ENCODE measurements at places on chromosomes 12 and 14.

DNA sequence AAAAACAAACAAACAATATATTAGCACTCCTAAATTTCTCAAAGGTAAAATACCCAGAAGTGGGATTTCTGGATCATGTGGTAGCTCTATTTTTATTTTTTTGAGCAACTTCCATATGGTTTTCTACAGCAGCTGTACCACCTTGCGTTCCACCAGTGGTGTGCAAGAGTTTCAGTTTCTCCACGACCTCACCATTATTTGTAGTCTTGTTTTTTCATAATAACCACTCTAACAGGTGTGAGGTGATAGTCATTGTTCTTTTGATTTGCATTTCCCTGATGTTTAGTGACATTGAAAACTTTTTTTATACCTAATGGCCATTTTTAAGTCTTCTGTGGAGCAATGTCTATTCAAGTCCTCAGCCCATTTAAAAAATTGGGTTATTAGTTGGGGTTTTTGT is 127.3 kb upstream of the SLC38A2 start:
- DNase-seq: no peak

DNA sequence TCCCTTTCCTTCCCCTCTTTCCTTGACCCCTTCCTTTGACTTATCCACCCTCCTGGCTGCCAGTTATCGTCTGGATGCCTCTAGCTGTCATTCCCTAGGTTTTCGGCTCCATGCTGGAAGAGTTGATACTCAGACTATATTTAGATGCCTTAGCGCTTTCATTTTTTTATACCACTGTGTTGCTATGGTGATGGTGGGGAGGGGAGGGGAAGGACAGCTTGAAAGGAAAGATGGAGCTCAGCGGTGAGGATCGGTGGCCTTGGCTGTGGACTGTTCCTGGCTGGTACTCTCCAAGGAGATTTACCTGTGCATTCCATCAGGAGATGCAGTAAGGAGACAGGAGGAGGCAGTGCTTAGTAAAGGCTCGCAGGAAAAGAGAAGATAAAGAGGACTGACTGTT is 108.7 kb downstream of the SLC8A3 start:
- DNase-seq: no peak

DNA sequence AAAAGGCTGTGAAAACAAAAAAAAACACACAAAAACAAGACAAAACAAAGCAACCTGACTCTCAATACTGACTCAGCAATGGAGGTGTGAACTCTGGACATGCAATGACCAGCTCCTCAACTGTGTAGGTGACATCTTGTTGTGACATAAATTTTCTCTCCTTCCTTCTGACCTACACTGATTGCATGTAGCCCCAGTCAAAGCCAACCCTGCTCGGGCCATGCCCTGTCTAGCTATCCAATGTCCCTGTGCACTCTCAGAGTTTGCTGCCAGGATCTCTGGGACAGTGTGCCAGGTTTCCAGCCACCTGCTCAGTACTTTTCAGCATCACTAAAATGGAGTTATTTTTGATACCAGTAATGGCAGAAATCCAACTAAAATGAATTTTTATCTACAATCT is 18.9 kb upstream of the CRACR2A start:
- no peak for DNase-seq

- DNase-seq: peak; percentile 72
Measured at GRCh38 chr12:89333564-89334252, 18.6 kb downstream of the DUSP6 start.

- DNase-seq: no peak
Measured at GRCh38 chr12:112598626-112599025, 179.9 kb downstream of the PTPN11 start.

GRCh38 chr12:3222979-3223378 is 145.8 kb downstream of the TSPAN9 start:
- DNase-seq: no peak

DNA sequence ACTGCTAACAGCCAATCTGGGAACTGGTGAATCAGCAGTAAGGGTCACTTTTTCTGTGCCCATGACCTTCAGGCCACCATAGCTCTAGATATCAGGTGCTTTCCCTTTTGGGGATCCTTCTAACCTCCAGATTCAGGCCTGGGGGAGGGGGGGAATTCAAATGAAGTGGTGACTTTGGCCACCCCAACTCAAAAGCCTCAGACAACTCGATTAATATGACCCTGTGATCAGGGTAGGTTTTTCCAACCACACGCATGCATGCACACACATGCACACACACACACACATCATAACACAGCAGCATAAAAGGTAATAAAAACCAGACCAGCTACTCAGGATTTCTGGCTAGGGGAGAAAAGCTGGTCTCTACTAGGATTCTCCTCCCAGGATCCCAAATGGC is 5.3 kb downstream of the TBX3 start:
- DNase-seq: peak; percentile 36

- no peak for DNase-seq
Measured at GRCh38 chr12:94670898-94671297, 20.5 kb upstream of the TMCC3 start.

DNA sequence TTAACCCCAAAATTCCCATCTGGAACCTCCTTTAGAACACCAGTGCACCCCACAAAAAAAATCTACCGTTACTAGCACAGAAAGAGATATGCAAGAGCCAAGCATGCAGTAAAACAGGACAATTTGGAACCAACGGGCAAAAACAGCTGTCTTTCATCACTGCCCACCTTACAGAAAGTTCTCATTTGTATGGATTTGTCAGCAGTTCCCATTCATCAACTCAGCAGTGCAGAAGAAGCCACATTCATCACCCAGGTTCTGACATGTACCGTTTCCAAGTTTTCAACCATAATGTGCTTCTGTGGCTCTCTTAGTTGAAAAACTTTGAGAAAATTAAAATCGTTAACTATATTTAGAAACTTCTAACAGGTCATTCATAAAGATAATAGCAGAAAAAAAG is 387.0 kb downstream of the RPS29 start:
- no peak for DNase-seq

DNA sequence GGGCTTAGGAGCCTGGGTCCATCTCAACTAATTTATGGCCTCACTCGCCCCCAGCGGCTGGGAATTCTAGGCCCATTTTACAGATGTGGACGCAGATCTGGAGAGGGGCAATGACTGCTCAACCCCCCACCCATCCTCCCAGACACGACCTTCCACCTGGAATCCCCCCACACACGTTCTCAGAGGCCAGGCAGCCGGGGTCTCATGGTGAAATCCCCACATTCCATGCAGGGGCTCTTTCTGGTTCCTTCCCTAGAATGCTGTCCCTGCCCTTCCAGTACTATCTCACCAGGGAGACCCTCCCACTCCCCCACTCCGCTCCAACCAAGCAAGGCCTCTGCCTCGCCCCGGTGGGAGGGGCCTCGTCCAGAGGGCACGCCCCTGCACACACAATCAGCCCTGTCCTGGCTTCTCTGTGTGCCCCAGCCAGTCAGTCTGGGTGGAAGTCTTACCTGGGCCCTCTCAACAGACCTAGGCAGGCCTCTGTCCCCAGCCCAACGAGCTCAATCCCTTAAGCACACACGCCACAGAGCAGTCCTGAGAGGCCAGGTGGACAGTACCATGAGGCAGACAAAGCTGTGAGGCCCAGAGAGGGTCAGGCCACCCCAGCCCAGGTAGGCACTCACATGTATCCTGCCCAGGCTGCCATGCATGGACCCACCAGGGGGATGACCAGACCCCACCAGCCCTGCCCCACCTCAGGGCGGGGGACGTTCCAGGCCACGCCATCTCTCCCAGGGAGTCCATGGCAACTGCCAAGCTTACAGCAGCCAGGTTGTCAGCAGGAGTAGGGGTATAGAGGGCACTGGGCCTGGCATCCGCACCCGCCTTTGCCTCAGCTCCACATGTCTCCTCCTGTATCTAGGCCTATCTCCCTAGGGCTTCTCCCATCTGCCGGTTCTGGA is 1.3 kb upstream of the ANKRD9 start:
- DNase-seq: no peak

GRCh38 chr14:21219561-21220111 is 49.6 kb downstream of the HNRNPC start:
- DNase-seq: peak; percentile 43

DNA sequence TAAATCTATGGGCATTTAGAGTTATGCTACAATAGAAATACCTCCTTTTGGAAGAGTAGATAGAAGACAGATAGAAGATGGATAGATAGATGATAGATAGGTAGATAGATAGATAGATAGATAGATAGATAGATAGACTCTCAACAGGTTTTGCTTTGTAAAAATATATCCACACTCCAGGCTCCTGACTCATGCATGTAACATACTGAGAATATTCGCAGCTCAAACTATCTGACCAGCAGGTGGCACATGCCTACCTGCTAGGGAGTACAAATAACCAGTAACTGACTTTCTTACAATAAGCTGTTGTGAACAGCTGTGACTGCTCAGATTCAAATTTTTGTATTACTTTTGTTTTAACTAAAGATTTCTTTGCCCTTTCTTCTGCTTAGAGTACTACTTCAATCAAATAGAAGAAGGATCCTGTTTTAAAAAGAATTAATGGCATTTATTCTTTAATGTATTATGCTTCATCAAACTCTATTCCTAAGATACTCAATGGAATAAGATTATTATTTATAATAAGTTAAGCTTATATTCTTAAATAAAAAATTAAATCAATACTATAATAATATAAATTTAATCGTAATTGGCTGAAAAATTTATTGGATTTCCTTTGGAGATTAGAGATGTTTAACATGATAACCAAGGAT is 15.8 kb upstream of the CPNE8 start:
- peak; percentile 60 for DNase-seq

GRCh38 chr12:69996241-69996640 is 171.2 kb downstream of the MYRFL start:
- no peak for DNase-seq

- no peak for DNase-seq
Measured at GRCh38 chr12:27014859-27015729, 910 bp upstream of the TM7SF3 start.

DNA sequence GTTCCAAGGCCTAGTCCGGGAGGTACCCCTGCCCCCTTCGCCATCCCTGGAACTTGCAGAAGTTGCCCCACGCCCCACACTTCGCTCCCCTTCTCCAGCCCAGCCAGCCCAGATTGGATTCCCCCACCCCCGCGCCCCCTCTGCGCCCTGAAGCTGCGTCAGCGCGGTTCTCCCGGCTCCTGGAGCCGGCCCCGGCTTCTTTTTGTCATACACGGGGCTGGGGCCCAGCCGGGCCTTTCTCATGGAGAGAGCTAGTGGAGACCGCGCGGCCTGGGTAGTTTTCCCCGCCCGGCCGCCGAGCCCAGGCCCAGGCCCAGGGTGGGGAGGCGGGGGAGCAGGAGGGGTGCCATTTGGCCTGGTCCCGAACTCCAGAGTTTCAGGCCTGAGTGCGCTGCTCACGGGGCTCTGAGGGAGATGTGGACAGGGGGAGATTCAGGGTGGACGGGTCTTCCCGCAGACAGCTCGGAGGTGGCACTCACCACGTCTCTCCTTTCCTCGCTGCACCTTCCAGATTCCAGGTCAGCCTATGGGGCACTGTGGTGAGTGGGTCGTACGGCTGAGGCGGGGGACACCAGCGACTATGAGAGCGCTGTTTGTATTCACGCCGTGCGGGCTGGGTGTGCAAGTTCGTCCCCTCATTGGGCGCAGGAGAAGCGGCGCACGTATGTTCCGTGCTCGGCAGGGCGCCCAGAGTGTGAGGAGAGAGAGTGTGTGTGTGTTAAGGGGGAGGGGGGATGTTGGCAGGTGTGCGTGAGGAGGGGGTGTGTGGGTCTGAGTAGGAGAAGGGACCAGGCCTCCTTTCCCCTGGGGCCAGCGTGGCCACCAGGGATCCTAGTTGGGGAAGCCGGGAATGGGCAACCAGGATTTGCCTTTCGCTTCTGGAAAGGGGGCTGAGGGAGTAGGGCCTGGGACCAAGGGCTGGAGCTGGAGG is 785 bp upstream of the LHX5 start:
- no peak for DNase-seq

DNA sequence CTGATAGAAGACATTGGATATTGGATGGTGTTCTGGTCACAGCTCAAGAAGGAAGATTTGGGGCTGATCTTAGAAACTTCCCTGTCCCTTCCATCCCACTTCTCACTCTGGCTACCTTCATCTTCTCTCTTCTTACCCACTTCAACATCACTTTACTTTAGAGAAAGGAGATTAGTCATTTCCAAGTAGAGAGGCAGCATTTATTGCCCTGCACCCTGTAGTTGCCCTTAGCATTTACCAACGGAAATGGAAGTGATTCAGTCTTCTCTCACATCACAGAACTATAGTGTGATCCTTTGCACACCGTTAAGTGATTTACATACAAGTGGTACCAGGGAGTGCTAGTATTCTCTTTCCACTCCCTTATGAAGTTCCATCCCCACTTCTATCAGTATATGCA is 52.4 kb downstream of the PHLDA1 start:
- DNase-seq: peak; percentile 59

- DNase-seq: no peak
Measured at GRCh38 chr12:94202245-94203180, 54.1 kb downstream of the PLXNC1 start.

- no peak for DNase-seq
Measured at GRCh38 chr14:73325630-73326299, 88.5 kb downstream of the PAPLN start.

DNA sequence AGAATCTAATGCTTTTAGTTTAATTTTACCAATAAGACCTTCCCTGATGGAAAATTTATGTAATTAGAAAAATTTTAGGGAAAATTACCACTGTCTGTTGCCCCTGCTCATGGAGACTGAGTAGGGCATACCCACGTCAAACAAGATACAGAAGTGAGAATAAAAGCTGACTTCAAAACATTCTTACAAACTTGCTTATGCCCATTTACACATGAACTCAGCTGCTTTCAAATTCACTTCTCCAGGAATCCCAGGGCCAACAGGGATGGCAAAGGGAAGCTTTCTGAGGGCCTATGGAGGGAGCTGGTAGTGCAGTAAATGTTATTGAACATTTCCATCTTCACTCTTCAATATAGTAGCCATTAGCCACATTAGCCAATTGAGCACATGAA is 4.8 kb upstream of the NINJ2 start:
- no peak for DNase-seq

- DNase-seq: no peak
Measured at GRCh38 chr14:63393012-63393411, 74.3 kb upstream of the GPHB5 start.

GRCh38 chr12:123847876-123848275 is 85.8 kb downstream of the DNAH10 start:
- DNase-seq: no peak

- no peak for DNase-seq
Measured at GRCh38 chr14:23571701-23572523, 4.3 kb upstream of the AP1G2 start.

- DNase-seq: no peak
Measured at GRCh38 chr14:70935135-70935534, 27.9 kb downstream of the PCNX1 start.

GRCh38 chr12:8852119-8852518 is 29.7 kb downstream of the A2ML1 start:
- no peak for DNase-seq

DNA sequence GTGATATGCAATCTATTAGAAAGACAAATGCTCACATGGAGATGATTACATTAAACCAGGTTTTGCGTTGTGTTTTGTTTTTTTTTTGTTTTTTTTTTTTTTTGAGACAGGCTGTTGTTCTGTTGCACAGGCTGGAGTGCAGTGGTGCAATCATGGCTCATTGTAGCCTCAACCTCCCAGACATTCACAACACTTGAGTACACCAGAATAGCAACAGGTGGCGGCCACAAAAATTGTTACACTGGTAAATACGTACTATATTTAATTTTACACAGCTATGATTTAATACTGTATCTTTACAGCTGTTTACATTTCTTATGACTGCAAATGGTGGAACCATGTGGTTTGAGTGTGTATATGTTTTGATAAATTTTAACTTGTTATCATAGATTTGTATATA is 60.0 kb downstream of the SCAF11 start:
- DNase-seq: no peak

GRCh38 chr12:68899251-68899771 is 33.7 kb downstream of the CPM start:
- peak; percentile 84 for DNase-seq

Data from fibroblast of villous mesenchyme (primary cell).